A549 treated with DMSO at 1 μM for 4 hours (cell line): ENCODE measurements at places on chromosomes 11 and 22. TPM values are rescaled to one million over a fixed set of nuclear protein-coding genes. Genes with fewer than 3 reads are reported as not detected.

The SUN2 gene
- total RNA-seq: 30.3 to 38.3 TPM (median 33.6 TPM) in 5 replicates

The MN1 gene
- total RNA-seq: 3.0 to 4.6 TPM (median 4.3 TPM) in 5 replicates

The HSPB2 gene
- not detected in 5 replicates for total RNA-seq

The KDM4E gene
- not detected in 5 replicates for total RNA-seq

The TNRC6B gene
- total RNA-seq: 4.3 to 5.8 TPM (median 5.3 TPM) in 5 replicates

The VPREB1 gene
- total RNA-seq: not detected in 5 replicates

The MYO7A gene
- total RNA-seq: 1.2 to 1.5 TPM (median 1.4 TPM) in 5 replicates

The ANGPTL5 gene
- total RNA-seq: not detected in 5 replicates
